ENCODE measurements at places on chromosomes 4 and X.

GRCh38 chrX:135454816-135455215 lies 33.1 kb downstream of the SMIM10L2A start:
- no peak for DNase-seq

- DNase-seq: no peak
Observed at GRCh38 chr4:142683997-142684396, 162.1 kb downstream of the INPP4B start.

- DNase-seq: no peak
Observed at GRCh38 chr4:147546349-147546748, 65.5 kb downstream of the EDNRA start.

- DNase-seq: no peak
Observed at GRCh38 chrX:103861200-103861599, 29.1 kb upstream of the RAB9B start.

DNA sequence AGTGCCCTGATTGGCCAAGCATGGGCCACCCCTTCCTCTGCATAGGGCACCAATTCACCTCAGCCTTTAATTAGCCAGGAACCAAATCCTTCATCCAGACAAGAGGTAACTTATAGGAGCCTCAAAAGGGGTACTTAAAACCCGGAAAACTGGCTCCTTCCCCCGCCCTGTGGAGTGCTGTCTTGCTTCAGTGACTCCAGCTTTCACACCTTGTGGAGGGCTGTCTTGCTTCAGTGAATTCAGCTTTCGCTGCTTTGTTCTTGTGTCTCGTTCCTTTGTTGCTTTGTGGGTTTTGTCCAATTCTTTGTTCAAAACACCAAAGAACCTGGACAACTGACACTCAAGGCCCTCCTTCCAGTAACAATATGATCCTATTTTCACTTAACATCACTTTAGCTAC lies 82.2 kb upstream of the FRG1 start:
- no peak for DNase-seq

DNA sequence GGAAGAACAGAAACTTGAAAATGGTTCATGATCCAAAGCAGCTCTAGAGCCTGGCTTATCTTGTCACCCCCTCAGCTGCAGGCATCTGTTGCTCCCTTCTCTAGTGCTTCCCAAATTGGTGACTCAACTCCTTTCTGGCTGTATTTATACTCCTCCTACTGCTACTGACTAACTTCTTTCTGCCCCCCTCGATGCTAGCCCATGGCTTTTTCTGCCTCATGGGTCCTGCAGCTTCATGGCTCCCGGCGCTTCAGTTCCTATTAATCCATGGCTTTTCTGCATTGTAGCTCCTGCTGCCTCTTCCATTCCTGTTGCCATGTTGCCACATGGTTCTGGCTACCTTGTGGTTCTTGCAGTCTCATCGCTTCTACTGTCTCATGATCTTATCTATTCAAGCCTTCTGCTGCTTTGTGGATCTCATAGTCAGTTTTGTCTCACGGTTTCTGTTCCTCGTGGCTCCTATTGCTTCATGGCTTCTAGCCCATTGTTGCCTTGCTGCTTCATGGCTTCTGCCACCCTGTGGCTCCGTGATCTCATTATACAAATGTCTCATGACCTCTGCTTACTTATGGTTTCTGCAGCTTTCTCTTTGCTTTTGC lies 48.1 kb downstream of the SMC1A start:
- peak; percentile 53 for DNase-seq

DNA sequence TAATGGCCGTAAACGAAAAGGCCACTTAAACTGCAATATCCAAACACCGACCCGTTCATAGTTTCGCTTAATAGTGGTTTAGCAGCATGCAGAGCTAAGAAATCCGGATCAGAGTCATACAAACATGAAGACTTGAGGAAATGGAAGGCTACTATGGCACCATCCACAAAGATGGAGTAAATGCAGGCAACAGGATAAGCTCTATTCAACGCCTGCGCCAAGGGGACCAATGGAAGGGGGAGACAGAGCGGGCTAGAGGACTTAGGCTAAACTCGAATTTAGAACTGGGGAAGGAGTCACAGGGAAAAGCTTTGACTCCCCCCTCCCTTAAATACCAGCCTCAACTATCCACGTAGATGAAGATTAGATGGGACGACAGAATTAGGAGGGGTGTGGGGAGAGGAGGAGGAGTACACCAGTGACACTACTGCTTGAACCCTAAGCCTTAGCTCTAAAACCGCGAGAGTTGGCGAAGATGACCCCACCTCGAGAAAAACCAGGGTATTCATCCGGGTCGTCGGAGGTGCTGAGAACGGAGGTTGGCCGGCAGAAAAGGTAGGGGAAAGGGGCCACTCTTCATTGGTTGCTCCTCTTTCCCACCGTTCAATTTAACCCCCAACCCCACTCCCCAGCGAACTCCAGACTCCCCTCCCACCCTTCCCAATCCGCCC lies 3.5 kb downstream of the HUWE1 start:
- no peak for DNase-seq

DNA sequence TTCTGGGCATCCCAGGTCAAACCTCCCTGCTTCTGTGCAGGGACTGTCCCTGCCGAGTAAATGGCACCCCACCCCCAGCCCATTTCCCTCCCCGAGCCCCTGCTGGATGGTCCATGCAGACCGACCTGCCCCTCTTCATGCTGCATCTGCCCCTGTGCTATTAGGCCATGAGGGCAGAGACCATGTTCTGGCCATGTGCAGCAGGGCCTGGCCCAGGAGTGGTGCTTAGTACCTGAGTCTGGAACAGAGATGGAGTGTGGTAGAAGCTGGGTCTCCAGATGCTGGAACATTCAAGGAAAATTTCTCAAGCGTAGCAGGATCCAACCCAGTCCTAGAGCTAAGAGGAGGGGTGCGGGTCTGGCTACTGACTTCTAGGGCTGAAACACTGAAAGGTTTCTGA lies 15.3 kb upstream of the UBA1 start:
- DNase-seq: no peak

- no peak for DNase-seq
Observed at GRCh38 chrX:38061335-38061734, 55.0 kb downstream of the SYTL5 start.

DNA sequence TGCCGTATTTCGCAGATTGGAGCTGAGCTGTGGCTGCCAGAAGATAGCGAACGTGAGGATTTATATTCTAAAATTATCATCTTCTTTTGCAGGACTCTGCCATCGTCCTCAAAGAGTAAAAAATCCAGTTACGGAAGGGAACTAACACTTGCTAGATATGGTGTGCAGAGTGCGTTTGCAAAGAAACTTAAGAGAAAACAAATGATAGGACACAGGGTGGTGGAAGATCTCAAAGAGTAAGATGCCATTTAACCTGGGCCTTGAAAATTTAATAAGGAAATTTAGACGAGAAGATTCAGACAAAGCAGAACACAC lies 566 bp downstream of the LARP7 start:
- DNase-seq: no peak

DNA sequence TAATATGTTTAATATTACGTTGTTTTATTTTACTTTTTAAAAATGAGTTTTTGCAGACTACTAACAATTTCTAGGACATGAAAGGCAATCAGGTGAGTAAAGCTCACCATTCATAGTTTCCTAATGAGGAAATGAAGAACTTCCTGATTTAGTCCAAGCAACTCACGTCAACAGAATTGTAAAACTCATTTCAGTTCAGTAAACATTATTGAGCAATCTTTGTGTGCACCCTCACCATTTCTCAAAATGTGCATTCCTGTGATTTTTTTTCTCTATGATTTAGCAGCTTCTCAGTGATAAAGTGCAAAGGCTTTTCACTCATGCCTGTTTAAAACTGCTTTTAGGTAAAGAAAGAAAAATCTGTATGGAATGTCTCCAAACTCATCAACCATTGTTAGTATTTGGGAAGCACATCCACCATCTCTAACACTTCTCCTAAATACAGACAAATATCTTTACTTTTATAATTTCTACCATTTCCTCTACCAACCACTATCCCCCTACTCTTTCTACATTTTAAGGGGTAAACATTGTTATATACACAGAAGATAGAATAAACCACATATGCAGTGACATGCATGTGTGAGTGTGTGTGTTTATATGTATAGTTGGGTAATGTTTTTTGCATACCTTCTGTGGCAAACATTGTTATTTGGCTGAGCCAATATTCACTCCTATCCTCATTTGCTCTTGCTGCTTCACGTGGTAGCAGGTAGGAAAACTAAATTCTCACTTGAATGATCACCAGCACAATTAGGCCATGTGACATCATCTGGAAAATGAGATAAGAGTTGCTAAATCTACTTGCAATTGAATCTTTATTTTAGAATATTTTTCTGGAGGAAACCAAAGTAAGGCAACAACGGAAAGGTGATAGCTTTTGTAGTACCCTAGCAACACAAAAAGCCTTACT lies 54.7 kb upstream of the PRDM8 start:
- peak; percentile 55 for DNase-seq

GRCh38 chr4:155263480-155263879 lies 55.0 kb downstream of the NPY2R start:
- DNase-seq: no peak

GRCh38 chr4:1405636-1406393 lies 427 bp downstream of the NKX1-1 start:
- no peak for DNase-seq

DNA sequence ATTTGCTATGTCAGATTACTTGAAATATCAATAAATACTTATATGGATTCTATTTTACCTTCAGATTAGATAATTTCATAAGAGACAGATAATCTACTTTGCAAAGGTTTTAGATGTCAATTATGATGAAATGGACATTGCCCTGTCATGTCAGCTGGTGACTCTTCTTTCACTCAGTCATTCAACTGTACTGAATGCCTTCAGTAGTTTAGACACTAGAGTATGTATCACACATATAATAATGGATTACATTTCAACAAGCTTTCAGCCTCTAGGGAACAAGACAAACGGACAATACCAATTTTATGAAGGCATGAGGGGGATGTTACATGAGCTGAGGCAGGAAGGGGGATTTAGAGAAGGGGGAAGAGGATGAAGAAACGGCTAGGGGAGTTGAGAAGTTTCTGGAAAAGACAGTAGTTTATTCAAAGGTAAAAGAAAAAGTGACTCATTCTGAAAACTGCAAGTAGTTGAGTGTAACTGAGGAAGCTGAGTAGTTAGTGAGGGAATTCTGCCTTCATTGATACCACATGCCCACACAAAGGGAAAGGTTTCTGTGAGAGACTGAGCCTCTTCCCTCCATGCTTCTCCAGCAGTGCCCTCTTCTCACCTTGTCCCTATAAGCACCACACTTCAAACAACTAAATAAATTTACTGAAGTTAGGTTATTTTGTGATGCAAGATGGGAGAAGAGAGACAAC lies 25.7 kb downstream of the SLC9B2 start:
- DNase-seq: no peak

DNA sequence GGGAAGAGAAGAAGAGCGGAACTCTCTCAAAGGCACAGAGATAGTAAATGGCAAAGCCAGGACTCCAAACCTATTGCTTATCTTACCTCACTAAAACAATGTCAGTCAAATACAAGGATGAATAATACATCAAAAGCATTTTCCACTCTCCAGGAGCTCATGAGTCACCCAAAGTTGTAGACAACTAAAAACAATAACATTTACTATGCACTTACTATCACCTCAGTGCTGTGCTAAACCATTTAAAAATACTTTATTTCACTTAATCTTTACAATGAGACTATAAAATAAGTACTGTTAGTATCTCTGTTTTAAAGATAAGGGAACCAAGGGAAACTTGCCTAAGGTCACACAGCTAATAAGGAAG lies 163.2 kb upstream of the SPANXC start:
- DNase-seq: no peak

DNA sequence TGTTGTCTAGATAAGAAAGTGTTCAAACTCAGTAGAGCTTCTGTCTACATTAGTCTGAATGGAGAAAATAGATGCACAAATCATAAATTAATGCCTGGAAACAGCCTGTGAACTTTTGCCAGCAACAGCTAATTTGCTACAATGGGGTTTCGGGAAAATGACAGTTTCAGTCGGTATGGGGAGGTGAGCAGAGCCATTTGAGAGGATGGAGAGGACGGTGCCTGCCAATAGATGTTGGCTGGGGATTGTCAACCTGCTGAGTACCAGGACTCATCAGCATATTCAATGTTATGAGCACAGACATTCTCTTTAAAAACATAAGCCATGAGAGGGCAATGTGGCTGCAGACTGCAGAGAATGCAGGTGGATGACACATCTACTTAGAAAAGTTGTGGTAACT lies 230.3 kb upstream of the PCDH18 start:
- DNase-seq: no peak

- DNase-seq: no peak
Observed at GRCh38 chrX:41241962-41242361, 92.0 kb upstream of the DDX3X start.

DNA sequence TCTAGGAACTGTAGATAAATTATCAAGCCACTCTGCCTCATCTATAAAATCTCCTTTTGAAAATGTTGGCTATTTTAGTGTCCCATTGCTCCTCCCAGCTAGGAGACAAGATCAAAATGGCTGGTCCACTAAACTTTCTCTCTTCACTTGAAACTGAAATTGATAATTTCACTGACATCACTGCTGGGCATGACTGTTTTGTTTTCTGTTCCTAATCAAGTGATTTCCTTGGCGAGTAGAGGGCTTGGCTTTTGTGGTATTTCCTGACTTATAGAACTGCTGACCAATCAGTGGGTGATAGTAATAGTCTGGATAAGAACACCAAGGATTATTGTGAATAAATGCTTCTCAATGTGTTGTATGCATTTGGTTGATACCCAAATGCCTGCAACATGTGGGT lies 2152.9 kb downstream of the ARAP2 start:
- no peak for DNase-seq

GRCh38 chr4:52507774-52508173 lies 151.3 kb downstream of the USP46 start:
- no peak for DNase-seq

DNA sequence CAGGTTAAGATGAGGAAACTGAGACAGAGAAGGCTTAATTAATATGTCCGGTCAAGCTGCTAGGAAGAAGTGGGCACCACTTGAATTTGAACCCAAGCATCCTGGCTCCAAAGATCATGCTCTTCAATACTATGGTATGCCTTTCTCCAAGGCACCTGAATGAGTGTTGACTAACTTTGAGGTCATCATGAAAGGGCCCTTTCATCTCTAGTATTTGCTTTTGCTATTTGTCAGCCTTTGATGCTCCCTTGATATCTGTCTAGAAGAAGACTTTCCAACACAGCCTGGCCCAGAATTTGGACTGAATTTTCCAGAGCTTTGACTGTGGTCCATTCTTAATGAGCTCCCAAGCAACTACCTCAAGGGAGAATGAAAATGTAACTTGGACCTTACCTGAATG lies 179.1 kb upstream of the DKK2 start:
- DNase-seq: no peak

- no peak for DNase-seq
Observed at GRCh38 chrX:65609237-65609636, 58.2 kb upstream of the MSN start.

DNA sequence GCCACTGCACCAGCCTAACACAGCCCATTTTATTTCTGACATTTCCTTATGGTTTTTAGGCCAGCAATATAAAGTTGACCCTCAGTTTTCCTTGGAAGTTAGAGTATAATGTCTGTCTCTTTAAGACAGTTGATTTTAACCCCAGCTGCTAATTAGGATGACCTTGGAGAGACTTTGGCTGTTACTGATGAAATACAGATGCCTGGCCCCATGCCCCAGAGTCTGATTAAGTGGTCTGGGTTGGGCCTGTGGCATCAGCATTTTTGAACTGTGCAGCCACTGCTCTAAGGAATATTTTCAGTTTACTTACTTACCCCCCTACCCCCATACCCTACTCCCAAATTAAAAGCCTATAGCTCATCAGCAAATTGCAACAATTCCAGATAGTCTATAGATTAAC lies 85.8 kb downstream of the DCLK2 start:
- DNase-seq: no peak
